Stimulated activated CD4-positive, alpha-beta T cell treated with anti-CD3 and anti-CD28 coated beads, TNF-alpha, amount 100 ng/mL, for 1 hour (primary cell): ENCODE measurements at places on chromosomes 5 and 9.

DNA sequence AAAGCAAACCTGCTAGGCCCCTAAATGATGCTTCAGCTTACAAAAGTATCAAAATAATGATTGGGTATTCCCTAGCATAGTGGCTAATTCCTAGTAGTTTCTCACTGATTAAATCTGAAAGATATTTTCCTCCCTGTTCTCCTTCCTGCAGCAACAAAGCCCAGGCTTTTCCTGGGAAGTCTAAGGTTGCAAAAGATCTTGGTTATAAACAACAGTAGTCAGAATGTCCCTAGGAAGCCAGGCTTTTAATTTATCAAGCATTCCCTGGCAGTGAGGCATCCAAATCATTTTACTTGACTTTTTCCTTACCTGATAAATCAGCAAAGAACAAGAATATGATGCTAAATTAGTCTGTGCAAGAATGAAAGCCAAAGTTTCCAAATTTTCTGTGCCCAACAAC lies 272.0 kb downstream of the PDE4D start:
- DNase-seq, result no peak

DNA sequence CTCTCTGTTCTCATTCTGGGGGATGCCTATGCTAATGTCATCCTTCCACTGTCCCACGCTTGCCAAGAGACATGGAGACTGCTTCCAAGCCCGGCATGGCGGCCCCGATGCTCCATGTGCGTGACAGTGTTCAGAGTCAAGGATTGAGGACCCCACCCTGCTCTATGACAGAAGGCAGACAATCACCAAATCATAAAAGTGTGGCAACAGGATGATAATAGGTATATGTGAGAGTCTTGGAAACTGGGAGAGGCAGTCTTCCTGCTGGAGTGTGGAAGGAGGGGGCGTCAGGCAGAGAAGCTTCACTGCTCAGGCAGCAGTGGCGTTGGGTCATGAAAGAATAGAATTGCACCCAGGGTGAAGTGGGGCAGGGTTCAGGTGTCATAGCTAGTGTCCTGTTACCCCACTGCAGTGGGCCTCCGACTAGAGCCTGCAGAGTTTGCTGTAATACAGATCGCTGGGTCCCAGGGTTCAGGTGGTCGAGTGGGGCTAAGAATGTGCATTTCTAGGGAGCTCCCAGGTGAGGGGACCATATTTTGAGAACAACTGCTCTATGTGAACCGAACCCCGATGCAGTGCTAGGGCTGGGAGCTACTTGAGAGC lies 12.5 kb upstream of the GADD45G start:
- no peak for DNase-seq

GRCh38 chr5:74113927-74114326 lies 487.9 kb downstream of the ARHGEF28 start:
- no peak for DNase-seq

- DNase-seq, result no peak
Observed at GRCh38 chr5:159965031-159965837, 43.7 kb upstream of the TTC1 start.

- DNase-seq, result no peak
Observed at GRCh38 chr5:74490814-74491213, 149.7 kb downstream of the ENC1 start.

DNA sequence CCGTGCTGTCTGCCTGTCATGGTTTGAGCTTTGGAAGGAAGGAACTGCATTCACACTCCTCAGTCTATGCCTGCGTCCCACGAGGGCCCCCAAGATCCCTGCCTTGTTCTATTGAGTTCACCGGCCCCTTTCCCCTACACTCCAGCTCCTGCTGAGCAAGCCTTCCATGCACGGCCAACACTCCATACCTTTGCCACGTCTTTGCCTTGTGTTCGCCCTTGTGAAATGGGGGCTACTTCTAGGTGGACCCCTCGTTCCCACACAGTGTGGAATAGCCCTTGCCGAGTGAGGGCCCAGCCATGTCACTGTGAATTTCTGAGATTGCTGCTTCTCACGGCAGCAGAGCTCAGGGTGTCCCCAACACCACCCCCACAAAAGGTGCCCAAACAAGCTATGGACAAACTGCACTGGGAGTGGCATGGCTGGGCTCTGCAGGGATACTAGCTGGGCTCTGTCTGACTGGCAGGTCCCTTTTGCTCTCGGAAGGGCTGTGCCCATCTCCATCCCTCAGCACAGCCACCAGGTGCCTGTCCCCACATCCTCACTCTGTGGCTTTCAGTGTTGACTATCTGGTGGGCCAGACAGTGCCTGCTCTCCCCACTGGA lies 67.9 kb upstream of the ADAMTS2 start:
- DNase-seq, result no peak

GRCh38 chr5:174535669-174536068 lies 188.7 kb upstream of the MSX2 start:
- no peak for DNase-seq

DNA sequence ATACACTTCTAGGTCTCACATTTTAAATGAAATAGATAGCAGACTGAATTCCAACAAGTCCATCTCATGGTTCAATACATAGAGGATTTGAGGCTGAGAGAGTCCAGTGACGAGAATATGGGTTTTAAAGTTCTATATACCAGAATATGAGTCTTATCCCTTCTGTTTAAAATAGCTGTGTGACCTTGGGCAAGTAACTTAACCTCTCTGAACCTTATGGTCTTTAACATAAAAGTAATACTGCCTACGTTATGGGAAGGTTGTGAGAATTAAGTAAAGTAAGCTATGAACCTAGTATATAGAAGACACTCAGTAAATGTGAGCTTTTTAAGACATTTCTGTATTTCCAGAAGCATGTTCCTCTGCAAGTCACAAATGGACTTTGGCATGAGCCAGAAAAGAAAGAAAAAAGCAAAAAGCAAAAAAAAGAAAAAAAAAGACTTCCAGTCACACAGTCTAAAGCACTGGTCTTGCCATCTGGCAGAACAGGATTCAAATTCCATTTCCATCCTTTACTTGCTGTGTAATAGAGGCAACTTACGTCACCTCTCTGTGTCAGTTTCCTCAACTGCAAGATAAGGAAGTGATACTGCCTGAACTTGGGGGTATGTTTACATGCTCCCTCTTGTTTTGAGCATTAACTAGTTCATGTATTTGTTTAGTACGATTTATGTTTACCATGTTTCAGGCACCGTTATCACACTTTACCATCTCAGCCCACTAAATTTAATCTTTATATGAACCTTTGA lies 248.2 kb downstream of the TRIM32 start:
- no peak for DNase-seq

DNA sequence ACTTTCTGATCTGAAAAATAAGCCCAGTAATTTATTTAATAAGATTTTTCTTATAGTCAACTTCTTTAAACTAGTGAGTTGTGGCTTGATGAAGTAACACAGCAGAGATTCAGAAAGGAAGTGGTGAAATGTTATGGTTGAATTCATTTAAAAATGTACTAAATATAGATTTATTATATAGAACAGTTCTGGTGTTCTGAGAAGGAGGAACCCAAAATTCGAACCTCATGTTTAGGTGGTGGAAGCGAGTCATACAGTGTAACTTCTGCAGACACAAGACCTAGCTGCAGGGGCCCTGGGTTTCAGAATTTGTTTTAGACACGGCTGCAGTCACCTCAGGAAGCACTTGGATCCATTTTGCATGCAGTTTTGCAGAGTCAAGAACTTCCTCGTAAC lies 188.2 kb downstream of the TRIO start:
- no peak for DNase-seq

- no peak for DNase-seq
Observed at GRCh38 chr5:69011910-69012309, 81.9 kb upstream of the SLC30A5 start.

DNA sequence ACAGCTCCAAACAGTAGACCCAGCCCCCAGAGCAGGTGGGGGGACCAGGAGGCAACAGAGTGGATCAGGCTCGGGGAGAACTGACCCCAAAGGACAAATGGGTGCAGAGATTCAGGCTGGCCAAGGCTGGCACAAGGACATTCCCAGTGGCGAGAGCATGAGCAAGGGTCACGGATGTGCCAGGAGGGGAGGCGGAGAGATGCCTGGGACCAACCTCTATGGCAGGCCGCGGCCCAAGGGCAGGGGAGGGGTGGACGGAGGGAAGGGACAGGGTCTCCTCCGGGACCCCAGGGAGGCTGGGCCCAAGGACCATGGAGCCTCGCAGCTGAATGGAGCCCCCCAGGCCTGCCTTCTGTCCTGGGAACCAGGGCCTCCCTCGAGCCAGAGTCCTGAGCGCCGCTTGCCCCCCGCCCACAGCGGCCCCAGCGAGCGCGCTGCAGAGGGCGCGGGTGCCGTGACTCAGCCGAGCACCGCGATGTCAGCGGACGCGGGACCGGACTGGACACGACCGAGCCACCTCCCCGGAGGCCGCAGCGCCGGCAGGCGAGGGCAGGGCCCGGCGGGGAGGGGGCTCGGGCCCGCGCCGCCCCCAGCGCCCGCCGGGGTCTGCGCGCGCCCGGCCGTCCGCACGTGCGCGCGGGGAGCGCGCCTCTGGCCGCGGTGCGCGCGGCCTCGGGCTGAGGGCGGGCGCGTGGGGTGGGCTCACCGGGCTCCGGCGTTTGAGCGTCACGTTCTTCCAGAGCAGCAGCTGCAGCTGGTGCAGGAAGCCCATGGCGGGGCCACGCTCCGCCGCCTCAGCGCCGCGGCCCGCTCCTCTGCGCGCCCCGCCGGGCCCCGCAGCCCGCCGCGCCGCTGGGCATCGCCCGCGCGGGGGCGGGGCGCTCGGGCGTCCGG lies at the start of gene ABCA2:
ABCA2 (minus strand) TSS at position 869 of the 894 bp plus-strand sequence; CDS start at position 772, 97 bp downstream.
- no peak for DNase-seq

- DNase-seq, result no peak
Observed at GRCh38 chr5:65967288-65968066, 41.1 kb downstream of the ERBIN start.

DNA sequence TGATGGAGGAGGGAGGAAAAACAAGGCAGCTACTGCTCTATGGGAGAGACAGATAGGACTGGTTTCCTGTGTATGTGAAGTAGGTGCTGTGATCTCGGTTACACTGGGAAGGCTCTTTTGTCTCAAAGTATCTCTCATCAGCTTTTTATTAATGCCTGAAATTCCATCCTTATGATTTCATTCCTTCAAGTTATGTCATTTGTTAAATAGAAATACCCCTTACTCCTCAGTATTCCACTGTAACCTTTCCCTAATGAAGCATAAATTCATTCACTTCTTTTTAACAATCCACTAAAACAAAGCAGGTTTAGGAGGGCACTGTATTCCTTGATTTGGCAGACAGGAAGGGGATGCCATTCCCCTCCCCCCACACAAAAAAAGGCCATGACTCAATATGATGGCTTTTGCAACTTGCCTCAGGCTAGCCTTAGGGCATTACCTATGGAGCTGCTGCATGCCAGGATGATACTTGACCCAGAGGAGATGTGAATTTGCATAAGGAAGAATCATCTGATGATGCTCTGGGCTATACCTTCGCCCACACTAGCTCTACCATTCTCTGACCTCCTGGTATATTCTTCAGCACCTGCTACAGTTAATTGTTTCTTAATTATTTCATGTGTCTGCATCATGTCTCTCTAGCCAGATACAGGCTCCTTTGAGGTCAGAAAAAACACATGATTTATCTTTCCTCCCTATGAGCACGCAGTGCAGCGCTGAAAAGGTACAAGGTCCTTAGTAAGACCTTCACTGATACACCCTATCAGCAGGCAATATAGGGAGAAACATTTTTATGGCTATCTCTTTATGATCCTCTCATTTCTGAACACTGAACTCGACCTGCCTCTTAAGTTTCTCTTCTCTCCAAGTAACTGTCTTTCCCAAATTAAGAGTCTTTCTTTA lies 26.3 kb downstream of the NR3C1 start:
- no peak for DNase-seq

DNA sequence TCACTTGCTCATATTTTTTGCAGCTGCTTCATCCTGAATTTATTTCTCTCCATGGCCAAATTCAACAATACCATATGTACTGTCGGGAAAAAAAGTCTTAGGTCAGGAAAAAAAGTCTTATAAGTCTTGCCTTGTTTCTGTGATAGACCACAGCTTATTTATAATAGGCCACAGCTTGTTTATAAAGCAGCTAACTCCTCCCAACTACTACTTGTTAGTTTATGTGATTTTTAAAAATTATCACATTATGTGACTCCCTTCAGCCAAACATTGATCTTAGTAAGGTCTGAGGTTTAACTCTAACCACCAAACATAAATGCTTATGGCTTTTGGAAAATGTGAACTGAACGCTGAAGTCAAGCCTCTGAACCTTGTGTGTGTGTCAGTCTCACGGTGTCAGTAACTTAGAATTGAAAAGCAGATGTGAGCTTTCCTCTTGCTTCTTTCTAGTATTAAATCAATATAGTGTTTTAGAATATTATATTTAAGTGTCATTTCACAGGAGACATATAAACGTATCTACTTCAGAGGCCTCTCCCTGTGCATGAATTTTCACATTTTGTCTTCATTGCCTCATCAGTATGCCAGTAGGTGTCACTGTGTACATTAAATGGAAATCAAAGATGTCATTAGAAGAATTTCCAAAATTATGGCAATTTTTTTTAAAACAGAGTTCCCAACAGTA lies 51.3 kb downstream of the SNX24 start:
- no peak for DNase-seq

- DNase-seq, result no peak
Observed at GRCh38 chr9:99356512-99356971, 134.5 kb downstream of the SEC61B start.

DNA sequence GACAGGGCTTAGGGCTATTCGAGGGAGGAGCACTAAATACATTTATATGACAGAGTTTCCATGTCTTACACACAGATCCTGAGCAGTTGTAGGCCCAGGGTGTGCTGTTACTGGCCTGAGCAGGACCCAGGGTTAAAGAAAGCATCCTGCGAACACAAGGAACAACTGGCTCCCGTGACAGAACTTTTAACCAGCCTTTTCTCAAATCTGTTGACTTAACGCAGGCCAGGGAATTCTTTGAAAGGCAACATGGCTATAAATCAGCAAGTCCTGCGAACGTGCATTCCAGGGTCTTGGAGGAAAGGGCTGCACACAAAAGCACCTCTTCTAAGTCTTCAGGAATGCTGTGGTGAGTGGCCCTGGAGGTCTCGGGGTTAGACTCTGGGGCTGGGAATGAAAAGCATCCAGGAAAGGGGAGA lies 45.2 kb upstream of the ANKRD55 start:
- DNase-seq, result no peak

DNA sequence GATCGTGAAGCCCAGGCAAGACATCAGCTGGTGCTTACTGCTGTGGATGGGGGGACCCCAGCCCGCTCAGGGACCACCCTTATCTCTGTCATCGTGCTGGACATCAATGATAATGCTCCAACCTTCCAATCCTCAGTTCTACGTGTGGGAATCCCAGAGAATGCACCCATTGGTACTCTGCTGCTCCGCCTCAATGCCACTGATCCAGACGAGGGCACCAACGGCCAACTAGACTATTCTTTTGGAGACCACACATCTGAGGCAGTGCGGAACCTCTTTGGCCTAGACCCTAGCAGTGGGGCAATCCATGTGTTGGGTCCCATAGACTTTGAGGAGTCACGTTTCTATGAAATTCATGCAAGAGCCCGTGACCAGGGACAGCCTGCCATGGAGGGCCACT lies 960 bp downstream of the PCDHGC5 start:
- DNase-seq, result no peak

GRCh38 chr5:37319037-37319782 lies 51.7 kb downstream of the NUP155 start:
- DNase-seq, result no peak

- no peak for DNase-seq
Observed at GRCh38 chr5:68419637-68420452, 204.3 kb downstream of the PIK3R1 start.
